ENCODE measurements at places on chromosomes 1 and 21.
A peak's percentile ranks its signal among the peaks of the same experiment; 100 is the strongest.

DNA sequence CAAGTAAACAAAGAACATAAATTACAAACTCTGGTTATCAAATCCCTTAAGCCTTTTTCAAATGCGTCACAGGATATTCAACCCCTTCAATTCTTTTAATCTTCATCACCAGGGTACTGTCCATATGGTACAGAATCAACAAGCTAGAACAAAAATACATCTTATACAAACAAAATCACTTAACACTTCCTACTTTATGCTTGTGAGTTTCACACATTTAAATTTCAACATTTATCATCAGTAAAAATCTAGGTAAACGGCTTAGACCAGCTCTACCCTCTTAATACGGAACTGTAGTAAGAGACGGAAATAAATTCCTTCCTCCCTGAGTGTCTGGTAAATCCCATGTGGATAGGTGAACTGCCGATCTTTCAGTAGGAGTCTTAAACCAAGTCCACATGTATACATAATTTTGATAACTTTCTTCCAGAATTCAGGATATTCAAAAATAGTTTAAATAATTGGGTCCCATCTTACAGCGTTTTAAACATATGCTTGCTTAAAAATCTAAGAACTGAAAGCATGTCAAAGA, 1.0 kb downstream of the CCDC181 start:
- no peak for DNase-seq
- no peak overlapping the region for H3K4me3 ChIP-seq
- H3K27ac ChIP-seq: no peak overlapping the region
- no peaks in the 10 kb centered on the region for H3K4me1 ChIP-seq
- peaks cover 84% of the 10 kb centered on the region for H3K27me3 ChIP-seq

DNA sequence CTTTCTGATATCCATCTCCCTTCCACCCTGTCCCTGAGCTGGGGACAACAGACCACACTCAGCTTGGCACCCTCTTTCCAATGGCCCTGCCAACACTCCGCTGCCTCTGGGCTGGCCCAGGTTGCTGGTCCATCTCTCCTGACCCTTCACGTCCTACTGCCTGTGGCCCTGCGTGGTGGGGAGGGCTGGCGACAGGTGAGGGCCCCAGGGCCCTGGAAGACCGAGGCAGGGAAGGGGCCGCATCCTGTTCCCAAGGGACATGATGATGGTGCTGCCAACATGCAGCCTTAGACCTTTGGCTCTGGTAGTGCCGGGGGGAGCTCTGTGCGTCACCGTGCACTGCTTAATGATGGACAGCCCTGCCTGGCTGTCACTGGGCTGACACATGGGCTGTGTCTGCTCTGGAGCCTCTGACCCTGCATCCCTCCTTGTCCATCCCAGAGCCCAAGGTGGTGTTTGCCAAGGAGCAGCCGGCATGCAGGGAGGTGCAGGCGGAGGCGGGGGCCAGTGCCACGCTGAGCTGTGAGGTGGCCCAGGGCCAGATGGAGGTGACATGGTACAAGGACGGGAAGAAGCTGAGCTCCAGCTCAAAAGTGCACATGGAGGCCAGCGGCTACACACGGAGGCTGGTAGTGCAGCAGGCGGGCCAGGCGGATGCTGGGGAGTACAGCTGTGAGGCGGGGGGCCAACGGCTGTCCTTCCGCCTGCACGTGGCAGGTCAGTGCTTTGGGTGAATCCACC, 65.2 kb downstream of the OBSCN start:
- H3K36me3 ChIP-seq: peaks cover 6% of the 10 kb centered on the region
- no peak overlapping the region for H3K27ac ChIP-seq
- no peaks in the 10 kb centered on the region for H3K27me3 ChIP-seq
- DNase-seq: no peak
- H3K4me1 ChIP-seq: no peaks in the 10 kb centered on the region

DNA sequence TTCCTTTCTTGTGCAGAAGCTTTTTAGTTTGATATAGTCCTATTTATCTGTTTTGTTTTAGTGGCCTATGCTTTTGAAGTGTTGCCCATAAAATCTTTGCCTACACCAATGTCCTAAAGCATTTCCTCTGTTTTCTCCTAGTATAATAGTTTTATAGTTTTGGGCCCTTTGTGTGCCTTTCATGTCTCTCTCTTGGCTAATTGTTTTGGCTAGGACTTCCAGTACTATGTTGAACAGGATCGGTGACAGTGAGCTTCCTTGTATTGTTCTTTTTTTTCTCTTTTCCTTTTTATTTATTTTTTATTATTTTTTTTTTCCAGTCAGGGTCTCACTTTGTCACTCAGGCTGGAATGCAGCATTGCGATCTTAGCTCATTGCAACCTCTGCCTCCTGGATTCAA, 47.0 kb upstream of the WARS2 start:
- no peak overlapping the region for H3K4me3 ChIP-seq
- H3K27me3 ChIP-seq: no peaks in the 10 kb centered on the region
- peaks cover 22% of the 10 kb centered on the region for H3K36me3 ChIP-seq
- no peaks in the 10 kb centered on the region for H3K4me1 ChIP-seq

DNA sequence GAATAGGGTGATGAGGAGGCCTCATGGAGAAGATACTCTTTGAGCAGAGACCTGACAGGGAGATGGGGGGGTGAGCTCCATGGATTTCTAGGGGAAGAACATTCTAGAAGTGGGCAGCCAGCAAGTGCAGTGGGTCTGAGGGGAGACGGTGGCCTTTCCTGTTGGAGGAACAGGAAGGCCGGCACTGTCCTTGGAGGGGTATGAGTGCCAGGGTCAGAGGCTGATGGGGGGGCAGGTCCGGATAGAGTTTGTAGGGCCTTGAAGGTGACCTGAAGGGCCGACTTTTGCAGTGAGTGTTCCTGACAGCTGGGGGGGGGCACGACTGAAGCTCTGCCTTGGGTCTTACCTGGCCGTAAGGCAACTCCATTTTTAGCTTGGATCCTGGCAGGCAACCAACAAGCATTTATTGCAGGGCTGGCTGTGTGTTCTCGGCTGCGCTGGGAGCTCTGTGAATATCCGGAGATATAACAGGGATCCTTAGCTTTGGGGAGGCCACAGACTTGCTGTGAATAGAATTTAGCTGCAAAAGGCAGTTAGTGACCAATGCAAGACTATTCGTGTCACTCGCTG, 130.6 kb downstream of the MRPS6 start:
- no peak overlapping the region for H3K27ac ChIP-seq
- no peaks in the 10 kb centered on the region for H3K27me3 ChIP-seq

DNA sequence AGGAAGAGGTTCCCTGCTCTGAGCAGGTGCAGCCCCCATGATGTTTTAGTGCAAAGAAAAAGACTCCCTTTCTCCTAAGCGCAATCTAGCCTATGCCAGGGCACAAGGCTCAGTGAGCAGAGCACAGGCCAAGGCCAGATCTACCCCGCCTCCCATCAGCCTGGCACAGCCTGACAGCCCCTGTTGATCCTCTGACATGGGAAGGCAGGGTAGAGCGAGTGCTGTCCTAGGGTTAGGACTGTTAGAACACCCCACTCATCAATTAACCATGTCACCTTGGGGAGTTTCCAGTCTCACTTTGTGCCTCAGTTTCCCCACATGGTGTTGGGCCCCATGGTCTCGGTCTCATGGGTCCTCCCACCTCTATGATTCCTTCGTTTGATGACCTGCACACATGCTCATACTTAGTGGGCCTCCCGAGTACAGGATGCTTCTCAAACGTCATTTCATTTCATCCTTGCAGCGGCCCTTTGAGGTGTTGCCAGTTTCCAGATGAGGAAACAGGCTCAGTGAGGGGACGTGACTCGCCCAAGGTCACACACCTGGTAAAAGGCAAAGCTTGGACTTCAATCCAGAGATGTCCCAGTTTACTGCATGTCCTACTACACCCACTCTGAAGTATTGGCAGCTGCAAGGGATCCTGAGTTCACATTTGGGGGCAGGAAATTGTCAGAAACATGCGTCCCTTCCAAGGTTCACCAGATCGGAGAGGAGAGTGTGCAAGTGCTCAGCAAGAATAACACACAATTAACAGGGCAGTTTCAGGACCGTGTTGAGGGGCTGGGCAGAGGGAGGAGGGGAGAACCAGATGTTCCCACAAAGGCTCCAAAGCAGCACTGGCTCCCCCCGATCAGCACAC, 213.3 kb downstream of the TRABD2B start:
- no peak for DNase-seq
- H3K27ac ChIP-seq: no peak overlapping the region
- no peaks in the 10 kb centered on the region for H3K4me1 ChIP-seq
- no peaks in the 10 kb centered on the region for H3K36me3 ChIP-seq
- no peaks in the 10 kb centered on the region for H3K27me3 ChIP-seq

DNA sequence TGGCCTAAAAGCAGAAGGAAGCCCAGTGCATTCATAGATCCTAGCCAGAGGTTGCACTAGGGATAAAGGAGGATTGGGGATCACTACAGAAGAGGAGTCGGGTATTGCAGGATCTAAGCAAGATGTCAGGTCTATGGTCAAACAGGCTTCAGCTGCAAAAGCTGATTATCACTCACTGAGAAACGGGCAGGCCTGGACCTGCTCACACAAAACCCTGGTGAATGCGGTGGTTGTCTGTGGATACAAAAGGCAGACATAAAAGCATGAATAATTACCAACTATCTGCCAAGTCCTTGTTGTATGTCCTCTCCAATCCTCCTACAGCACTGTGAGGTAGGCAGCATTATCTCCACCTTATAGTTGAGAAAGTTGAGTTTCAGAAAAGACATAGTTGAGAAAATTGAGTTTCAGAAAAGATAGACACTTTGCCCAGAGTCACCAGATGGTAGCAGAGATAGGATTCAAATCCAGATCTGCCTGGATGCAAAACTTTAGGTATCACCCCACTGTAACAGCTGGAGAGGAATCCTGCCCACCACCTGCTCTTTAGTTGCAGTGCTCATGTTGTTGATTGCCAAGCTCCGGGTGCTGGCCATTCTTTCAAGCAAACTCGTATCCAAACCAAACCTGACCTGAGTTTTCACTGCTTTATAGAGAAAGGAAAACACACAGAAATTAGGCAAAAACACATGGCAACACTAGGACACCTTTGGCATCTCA, 49.6 kb upstream of the HOOK1 start:
- H3K4me1 ChIP-seq: peaks cover 25% of the 10 kb centered on the region
- no peak overlapping the region for H3K4me3 ChIP-seq
- no peaks in the 10 kb centered on the region for H3K36me3 ChIP-seq
- DNase-seq: peak; percentile 65
- no peaks in the 10 kb centered on the region for H3K27me3 ChIP-seq
- H3K27ac ChIP-seq: no peak overlapping the region

- DNase-seq: peak; percentile 95
- peak within 1 kb of the TSS; percentile 74 for H3K27ac ChIP-seq
- H3K4me3 ChIP-seq: peak within 1 kb of the TSS; percentile 87
Measured at GRCh38 chr21:33479679-33480480, at the start of gene TMEM50B. TSS of gene TMEM50B (minus strand) at chr21:33479974. CDS start at chr21:33468885, 11,089 bp downstream.

- no peaks in the 10 kb centered on the region for H3K27me3 ChIP-seq
- peaks cover 13% of the 10 kb centered on the region for H3K4me1 ChIP-seq
- peak overlapping the region; percentile 98 for H3K27ac ChIP-seq
- H3K36me3 ChIP-seq: peaks cover 75% of the 10 kb centered on the region
Measured at GRCh38 chr1:25245809-25246599, 1.2 kb downstream of the RSRP1 start.

DNA sequence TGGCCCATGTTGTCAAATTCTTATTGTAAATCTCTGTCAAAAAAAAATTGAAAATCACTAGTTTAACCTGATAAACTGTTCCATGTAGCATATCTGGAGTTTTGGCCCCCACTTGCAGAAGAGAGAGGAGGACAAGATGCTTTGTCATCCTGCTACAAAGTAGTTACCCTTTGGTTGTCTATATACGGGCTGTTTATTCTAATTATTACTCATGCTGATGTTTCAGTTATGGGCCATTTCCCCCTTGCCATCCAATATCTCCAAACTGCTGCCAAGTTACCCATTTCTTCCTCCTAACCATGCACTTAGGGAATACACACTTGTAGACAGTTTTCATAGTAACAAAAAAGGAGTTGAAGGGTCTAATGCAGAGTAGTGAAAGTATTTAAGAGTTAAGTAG, 22.6 kb downstream of the STX12 start:
- H3K4me1 ChIP-seq: no peaks in the 10 kb centered on the region
- H3K4me3 ChIP-seq: no peak overlapping the region
- H3K27ac ChIP-seq: no peak overlapping the region
- no peaks in the 10 kb centered on the region for H3K27me3 ChIP-seq
- H3K36me3 ChIP-seq: peaks cover 82% of the 10 kb centered on the region
- DNase-seq: no peak

DNA sequence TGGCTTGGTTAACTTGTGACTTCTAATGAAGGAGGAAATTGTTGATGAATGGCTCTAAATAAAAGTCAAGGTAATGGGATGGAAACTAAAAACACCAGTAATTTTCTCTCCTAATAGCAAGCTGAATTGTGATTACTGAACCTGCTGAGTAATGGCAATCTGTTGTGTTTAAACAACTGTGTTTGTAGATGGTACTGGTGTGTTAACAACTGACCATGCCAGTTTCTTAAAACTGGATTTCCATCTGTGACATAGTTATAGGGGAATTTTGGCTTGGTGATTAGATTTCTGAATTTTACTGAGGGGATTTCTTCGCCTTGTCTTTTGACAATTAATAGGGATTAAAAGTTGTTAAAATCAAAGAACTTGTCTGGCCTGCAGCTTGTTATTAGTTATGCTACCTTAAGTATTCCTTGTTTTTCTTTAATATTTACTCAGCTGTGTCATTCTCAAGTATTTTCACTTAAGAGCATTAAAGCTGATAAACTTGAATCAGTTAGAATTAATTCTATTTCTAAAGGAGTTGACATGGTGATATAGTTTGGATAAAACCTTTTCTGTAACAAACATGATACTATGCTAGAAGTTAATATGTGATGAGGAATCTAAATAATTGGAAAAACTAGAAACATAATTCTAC, 7.9 kb upstream of the ERO1B start:
- H3K36me3 ChIP-seq: no peaks in the 10 kb centered on the region
- no peak overlapping the region for H3K4me3 ChIP-seq
- H3K27ac ChIP-seq: no peak overlapping the region
- H3K27me3 ChIP-seq: peaks cover 8% of the 10 kb centered on the region

DNA sequence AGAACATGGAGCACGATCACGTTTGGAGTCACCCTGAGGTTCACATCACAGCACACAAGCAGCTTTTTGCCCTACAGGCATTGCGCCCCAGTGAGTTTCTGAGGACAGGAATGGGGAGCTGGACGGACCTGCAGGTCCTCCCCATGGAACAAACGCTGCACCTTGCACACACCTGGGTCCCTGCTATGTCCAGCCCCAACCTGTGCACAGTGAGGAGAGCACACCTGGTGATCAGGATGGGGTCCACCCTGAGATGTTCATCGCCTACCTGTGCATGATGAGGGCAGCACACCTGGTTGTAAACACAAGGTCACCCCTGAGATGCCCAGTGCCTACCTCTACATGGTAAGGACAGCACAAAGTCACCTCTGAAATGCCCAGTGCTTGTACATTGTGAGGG, 45.9 kb downstream of the TCP10L start:
- DNase-seq: no peak
- peaks cover 5% of the 10 kb centered on the region for H3K4me1 ChIP-seq
- H3K27ac ChIP-seq: no peak overlapping the region
- no peaks in the 10 kb centered on the region for H3K36me3 ChIP-seq
- H3K27me3 ChIP-seq: no peaks in the 10 kb centered on the region
- H3K4me3 ChIP-seq: no peak overlapping the region
